ENCODE measurements at places on chromosomes 1 and 21.

GRCh38 chr21:28454564-28455252 is 538.0 kb downstream of the LTN1 start:
- no peak for DNase-seq

DNA sequence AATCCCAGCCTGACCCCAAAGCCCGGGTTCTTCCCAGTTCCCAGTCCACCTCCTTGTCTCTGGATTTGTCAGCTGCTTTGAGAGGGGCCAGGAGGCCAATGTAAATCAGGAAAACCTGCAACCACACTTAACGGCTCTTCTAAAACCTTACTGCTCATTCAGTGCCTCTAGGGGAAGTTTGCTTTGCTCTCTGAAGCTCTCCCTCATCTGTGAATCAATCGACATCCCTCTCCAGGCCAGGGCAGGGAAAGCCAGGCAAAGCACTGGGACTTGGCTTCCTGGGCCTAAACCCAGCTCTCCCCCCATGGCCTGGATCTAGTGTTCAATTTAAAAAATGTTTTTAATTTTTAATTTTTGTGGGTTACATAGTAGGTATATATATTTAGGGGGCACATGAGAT is 9.3 kb downstream of the NKAIN1 start:
- DNase-seq: no peak

DNA sequence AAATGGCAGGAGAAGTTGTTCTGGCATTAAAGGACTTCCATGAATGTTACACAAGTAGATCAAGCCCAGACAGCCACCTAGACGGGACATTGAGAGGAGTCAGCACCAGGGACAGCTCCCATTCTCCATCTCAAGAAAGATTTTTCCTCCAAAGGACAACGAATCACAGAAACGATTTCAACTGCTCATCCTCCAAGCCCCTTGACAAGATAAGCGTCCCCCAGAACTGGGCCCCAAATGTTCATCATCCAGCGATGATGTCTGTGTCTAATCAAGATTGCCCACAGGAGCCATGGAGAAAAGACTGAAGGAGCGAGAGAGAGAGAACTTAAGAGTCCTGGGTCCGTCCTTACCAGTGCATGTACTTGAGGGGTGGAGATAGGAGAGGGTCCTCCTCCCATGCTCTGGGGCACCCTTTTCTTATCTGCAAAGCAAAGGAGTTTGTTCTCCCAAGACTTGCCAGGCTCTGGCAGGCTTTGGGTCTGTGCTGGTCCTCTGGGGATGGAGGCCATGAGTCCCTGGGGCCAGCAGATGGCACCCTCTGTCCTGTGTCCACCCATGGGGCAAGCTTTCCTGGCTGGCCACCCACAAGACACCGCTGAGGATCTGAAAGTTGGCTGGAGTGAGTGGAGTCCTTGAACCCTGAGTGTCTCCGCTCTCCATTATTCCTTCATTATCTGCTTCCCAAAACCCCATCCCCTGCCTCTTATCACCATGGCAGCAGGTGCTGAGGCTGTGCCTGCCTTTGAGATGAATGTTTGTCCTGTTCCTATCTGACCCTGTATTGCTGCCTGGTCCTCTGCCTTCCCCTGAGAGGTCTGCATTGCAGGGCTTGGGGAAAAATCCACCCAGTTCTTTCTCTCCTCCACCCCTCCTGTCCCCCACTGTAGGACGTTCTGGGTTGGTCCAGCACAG is 164.6 kb downstream of the ACTL8 start:
- DNase-seq: no peak

DNA sequence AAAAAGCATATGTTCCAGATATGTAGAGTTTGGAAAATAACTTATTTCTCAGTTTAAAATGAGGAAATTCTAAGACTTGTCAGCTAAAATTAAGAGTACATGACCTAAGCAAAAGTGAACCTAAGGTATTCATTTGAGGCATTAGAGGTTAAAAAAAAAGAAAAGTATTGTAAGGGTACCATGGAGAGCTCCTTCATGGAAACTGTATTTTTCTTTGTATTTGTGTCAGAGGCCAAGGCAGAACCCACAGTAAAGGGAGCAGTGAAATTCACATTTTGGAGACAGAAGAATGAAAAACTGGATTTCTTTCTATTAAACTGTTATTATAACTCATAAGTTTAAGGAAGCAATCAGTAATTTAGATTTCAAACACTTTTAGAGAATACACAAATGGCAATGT is 1494.8 kb downstream of the KCNT2 start:
- no peak for DNase-seq

DNA sequence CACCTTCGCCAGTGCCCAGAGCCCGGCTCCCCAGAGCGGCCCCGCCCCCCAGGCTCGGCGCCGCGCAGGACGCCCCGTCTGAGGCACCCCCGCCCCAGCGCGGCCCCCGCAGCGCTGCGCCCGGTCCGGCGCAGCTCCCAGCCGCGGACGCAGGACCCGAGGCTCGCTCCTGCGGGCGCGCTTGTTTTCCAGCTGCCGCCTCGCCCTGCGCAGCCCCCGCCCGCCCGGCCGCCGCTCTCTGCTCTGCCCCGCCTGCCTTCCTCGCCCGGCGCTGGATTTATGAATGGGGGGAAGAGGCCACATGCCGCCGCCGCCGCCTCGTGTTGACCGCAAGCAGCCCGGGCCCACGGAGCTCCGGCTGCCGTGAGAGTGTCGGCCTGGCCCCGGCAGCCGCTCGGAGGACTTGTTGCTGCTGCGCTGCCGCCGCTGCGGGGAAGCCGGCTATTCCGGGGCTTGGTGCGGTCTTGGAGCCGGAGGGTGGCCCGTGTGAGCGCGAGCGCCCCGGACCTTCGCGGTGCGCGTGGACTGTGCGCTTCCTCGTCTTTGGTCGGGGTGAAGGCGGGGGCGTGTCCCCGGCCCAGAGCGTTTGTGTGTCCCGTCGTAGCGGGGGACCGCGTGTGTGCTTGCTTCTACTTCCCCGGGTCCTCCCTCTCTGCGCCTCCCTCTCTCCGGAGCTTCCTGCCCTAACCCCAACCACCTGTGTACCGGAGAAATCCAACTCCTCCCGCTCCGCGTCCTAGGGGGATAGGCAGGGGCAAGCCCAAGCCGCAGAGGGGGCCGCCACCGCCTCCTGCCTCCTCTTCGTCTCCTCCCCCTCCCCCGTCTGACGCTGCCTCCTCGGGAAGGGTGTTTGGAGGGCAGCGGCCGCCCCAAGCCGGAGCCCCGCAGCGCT is 736 bp downstream of the KCNC4 start:
- DNase-seq: peak; percentile 31

DNA sequence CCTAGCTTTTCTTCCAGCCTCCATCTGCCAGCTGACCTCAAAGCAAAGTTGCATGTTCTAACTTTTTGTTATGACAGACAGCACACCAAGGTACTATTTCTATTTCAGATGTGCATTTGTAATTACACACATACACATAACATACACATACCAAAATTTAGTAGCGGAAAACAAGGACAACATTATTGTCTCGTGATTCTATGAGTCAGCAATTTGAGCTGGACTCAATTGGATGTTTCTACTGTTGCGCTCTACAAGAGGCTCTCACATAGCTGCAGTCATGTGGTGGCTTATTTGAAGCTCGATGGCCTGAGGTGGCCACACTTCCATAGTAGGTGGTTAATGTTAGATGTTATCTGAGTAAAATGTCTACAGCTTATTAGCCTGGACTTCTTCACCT is 1010.1 kb upstream of the B3GALT2 start:
- DNase-seq: no peak

- no peak for DNase-seq
Measured at GRCh38 chr1:187961895-187962294, 1133.1 kb downstream of the PLA2G4A start.

- no peak for DNase-seq
Measured at GRCh38 chr1:151893176-151893924, 16.0 kb downstream of the THEM4 start.

GRCh38 chr1:172002725-172003345 is 161.5 kb downstream of the DNM3 start:
- DNase-seq: no peak

DNA sequence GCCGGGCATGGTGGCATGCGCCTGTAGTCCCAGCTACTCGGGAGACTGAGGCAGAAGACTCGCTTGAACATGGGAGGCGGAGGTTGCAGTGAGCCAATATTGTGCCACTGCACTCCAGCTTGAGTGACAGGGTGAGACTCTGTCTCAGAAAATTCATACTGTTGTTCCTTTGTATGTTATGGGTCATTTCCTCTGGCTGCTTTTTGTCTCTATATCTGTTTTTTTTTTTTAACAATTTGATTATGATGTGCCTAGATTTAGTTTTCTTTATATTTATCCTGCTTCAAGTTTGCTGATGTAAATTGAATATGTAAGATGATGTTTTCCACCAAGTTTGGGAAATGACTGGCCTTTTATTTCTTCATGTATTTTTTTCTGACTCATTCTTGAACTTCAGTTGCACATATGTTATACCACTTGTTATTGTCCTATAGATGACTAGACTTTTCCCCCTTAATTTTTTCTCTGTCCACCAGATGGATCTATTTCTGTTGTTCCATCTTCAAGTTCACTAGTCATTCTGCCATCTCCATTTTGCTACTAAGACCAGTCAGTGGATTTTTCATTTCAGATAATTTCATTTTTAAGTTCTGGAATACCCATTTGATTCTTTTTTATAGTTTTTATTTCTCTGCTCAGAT is 173.5 kb downstream of the GALNT2 start:
- DNase-seq: no peak

DNA sequence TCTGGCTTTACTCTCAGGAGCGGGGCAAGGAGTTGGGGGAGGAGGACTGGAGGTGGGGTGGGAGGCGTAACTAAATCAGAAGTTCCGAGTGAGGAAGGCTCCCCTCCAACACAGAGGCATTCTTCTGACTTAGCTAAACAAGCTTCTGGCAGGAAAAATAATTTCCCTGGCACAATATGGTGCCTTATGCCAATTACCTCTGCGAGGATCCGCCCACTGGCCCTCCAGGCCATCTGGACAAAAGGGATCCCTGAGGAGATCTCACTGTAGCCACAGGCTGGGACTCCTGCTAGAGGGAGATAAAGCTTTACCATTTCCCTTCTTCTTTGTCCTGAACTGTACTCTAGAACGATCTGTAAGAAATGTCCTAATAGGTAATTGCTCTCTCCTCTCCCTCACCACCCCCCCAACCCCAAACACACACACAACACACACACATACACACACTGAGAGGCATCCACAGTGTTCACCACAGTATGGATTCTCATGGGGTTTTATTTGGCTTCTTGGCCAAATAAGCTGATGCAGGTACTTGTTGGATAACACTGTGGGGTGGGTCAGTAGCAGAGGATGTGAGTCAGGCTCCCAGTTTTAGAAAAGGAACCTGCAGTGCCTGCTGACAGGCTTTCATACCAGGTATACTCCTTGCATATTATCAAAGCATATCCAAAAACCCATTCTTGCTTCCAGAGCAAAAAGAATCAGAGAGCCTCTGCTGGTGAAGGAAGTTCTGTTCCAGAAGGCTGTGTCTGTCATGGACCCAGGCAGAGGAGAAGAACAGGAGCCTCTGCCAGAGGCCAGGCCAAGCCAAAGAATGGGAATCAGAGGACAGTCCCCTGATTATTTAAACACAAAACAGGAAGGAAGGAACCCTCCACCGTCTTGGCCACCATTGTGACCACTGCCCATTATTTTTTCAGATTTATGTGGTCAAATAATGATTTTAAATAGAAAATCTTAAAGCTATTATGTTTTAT is 169.1 kb downstream of the C1orf21 start:
- DNase-seq: no peak

DNA sequence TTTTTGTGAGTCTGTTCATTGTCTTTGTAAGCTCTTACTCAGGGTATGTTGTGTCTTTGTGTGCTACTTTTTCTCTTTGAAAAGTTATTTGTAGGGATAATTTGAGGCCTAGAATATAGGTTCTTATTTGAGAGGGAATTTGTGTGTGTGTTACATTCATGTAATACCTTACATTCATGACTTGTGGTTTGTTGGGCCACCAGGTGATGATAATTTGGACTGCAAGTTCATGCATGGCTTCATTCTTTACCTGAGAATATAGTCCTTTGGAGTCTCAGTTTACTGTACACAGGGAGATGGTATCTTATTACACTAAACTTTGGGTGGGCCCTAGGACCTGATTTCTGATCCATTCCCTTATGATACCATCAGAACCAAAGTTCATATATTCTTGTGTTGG is 51.8 kb upstream of the FASLG start:
- DNase-seq: no peak

DNA sequence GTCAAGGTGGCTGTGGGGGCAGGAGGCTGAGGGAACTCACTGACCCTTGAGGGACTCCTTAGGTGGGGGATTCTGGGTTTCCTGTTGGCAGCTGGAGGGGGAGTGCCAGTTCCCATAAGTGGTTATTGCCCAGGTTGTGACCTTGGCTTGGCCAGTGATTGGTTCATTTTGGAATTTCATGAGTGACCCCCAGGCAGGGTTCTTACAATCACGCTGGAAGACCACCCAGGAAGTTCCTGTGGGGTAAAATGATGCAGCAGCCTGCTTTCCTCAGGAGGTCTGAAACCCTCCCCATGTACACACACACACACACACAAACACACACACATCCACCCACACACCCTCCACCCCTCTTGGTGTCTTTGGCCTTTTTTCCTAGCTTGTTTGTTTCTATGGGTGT is 16.9 kb downstream of the VANGL1 start:
- no peak for DNase-seq

DNA sequence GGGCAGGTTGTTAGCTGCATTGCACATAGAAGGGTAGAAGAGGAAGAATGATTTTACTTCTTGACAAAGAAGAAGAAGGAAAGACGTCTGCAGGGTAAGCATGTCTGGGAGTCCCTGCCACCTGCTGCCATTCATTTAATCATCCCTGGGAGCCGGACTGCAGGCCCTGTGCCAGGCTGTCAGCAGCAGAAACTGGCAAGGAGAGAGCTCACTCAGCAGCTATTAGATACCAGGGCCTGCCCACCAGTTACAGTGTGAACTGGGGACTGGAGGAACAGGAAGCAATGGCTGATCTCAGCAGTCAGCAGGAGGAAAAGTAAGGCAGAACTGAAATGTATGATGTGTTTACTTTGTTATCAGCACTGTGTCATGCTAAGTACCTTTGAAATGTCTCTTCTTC is 75.7 kb upstream of the C1orf87 start:
- DNase-seq: no peak

- no peak for DNase-seq
Measured at GRCh38 chr1:26775666-26776065, 12.1 kb upstream of the PIGV start.

GRCh38 chr1:39751595-39751994 is 12.9 kb downstream of the PPIE start:
- DNase-seq: no peak

- DNase-seq: no peak
Measured at GRCh38 chr1:111988377-111988742, 1.1 kb downstream of the KCND3 start.

DNA sequence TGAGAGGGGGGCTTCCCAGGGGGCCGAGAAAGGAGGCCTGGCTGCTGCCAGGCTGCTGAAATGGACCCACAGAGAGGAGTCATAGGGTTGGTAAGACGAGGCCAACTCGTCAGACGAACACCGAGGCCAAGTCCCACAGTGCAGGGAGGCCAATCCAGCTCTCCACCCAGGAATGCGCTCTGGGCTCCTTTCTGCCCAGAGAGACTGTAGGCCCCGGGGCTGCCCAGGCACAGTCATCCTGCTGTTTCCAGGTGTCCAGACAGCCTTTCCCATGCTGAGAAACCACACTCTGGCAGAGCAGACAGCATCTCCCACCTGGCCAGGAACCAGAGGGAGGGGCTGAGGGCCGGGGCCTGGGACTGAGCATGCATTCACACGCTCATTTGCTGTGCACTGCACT is 26.7 kb upstream of the RSPO1 start:
- DNase-seq: no peak
